ENCODE measurements at places on chromosomes 5 and 9.

DNA sequence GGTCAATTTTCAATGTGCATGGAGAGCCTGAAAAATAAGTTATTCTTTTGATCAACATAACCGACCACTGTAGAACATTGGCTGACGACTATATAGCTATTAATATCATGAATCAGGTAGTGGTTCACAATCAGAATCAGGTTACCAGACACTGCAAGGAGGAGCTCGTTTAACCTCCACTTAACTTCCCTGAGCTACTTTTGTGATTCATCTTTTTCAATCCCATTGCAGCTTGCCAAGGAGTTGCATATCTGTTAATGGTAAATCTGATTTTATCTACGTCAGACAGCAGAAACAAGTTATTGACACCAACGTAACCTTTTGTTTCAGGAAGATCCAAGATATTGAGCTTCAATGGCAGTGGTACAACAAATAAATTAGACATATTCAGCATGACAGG lies 2263.8 kb upstream of the ACO1 start:
- DNase-seq, result no peak

DNA sequence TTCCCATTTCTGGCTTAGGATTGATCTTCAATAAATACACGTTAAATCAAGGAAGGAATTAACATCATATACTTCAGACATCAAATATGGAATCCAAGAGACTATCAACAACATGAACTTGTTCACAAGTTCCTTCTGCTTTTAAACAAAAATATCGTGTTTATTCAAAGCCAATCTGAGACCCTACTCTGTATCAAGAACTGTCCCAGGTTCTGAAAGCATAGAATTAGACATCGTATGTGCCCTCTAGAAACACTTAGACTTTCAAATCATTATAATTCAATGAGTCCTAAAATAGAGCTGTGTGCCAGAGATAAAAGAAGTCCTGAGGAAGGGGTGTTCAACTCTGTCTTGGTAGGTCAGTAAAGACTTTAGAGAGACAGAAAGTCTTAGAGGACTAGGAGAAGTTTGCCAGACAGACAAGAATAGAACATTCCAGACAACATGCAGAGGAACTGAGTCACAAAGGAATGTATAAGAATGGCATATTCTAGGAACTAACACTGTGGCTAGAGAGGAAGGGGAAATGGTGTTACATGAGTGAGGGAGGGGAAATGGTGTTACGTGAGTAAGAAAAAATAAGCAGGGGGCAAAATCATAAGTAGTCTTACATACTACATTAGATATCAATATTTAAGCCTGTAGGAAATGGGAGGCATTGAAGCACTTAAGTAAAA lies 2.9 kb downstream of the TPD52L3 start:
- no peak for DNase-seq

GRCh38 chr5:117587111-117587510 lies 1012.5 kb upstream of the SEMA6A start:
- no peak for DNase-seq

GRCh38 chr5:16568875-16569580 lies 47.8 kb downstream of the RETREG1 start:
- DNase-seq, result no peak

GRCh38 chr5:40033411-40033810 lies 608.6 kb upstream of the DAB2 start:
- DNase-seq, result no peak

- no peak for DNase-seq
Measured at GRCh38 chr5:171386861-171387344, 746 bp upstream of the NPM1 start.
